ENCODE measurements at places on chromosomes 6 and 20.

DNA sequence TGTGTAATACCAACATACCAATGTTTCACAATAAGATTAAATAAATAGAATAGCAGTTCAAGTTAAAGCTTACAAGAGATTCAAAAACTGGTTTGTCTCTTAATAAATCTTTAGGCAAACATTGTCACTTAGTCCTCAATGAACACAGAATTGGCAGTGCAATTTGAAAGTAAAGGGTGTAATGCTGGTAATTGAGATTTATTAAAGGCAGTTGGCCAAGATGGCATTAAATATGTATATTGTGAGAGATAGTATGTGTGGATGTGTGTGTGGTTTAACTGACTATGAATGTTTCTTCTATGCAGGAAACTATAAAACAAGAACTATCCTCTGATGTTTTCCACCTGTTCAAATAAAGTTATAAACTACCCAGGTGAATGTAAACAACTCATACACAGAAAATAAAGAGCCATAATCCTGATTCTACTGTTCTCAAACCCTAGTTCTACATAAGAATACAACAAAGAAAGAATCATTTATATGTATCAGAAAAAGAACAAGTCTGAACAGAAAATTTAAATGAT lies 267.9 kb upstream of the PTCHD4 start:
- no peak for DNase-seq

DNA sequence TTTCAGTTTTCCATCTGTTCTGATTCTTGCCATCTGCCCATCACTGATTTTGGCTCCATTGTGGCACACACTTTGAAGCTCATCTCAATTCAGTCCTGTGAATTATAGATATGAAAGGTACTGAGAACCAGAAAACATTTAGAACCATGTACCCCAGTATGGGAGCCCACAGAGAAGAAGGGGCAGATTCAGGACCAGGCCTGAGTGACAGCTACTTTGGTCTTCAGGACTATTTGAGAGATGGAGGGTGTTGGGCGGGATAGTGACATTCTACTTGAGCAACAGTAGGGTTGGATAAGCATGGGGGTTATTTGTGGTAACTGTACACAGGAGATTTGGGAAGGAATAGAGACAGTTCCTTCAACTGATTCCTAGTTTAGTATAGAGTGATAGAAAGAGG lies 259.2 kb upstream of the MANEA start:
- DNase-seq: no peak

DNA sequence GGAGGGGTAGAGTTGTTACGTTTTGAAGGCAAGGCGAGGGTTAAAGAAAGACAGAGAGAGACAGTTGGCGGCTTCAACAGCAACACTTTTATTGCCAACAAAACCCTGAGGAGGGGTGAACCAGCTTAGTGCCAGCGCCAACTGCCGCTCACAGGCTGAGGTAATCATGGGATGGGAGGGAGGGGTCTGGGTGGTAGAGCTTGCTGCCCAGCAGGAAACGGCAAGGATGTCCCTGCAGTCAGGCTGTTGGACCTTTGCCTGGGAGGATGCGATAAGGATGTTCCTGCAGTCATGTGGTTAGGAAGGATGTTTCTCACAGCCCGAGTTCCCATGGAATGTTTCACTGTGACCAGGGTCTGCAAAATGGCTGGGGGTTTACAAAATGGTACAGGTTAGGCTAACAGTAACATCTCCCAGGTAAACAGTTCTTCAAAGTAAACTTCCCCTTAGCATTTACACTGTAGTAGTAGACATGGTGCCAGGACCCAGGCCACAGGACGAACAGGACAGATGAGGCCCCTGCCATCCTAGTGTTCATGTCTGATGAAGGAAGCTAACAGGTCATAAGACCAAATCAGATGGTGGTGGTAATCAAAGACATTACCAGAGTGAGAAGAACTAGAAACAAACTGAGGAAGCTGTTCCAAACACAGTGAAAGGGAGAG lies 647.3 kb upstream of the DEFB115 start:
- no peak for DNase-seq

DNA sequence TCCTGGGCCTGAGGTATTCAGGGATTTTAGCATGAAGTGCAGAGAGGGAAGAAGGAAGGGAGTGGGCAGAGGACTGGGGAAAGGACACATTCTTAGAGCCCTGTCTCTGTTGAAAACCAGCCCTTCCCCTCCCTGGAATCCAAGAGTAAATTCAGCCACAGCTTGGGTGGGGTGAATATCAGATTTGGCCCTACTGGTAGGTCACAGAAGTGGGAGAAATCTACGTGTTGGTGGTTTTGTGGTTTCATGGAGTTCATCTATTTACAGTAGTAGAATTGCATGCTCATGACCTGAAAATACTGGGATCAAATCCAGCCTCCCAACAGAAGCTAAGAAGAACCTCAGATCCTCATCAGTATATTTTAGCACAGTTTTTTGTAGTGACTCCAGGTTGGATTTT lies 404.4 kb downstream of the BMP2 start:
- DNase-seq: no peak

All from activated T-cell treated with anti-CD3 and anti-CD28 coated beads for 1 hour (primary cell).